ENCODE measurements at places on chromosomes 6 and 20.

DNA sequence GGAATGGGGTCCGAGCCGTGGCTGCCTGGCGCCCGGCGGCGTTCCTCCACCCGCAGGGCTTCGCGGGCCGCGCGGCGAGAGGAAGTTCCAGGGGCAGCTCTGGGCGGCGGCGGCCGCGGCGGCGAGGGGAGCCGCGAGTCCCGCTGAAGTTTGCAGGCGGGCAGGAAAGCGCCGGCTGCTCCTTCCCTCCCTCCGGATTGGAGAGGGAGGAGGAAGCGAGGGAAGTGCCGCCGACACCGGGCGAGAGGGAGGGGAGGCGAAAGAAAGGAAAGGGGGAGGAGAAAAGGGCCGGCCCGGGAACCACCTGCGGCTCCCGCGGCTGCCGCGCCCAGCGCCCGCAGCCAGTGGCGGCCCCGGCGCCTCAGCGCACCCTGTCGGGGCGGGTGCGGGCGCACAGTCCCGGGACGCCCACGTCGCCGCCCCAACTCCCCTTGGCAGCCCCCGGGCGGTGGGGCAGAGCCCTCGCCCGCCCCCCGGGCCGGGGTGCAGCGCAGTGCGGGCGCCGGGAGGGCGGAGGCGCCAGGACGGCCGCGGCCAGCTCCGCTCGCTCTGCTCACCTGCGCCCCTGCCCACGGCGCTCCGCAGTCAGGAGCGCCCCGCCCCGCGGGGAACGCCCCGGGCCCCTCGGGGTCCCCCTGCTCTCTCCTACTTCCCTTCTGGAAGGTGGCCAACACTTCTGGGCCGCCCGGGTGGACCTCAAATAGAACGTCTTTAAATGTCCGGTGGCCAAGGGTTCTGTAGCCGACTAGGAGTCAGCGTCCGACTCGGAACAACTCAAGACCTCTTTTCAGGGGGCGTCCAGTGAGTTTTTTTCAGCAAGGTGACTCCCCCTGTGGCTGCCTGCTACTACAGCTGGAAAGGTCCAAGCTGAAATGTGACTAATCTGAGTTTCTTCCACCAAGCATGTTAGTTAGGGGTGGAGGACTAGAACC, 80.3 kb upstream of the CCDC28A start:
- DNase-seq, result no peak

GRCh38 chr6:108751851-108752732, 96.1 kb upstream of the ARMC2 start:
- DNase-seq, result peak; percentile 22

DNA sequence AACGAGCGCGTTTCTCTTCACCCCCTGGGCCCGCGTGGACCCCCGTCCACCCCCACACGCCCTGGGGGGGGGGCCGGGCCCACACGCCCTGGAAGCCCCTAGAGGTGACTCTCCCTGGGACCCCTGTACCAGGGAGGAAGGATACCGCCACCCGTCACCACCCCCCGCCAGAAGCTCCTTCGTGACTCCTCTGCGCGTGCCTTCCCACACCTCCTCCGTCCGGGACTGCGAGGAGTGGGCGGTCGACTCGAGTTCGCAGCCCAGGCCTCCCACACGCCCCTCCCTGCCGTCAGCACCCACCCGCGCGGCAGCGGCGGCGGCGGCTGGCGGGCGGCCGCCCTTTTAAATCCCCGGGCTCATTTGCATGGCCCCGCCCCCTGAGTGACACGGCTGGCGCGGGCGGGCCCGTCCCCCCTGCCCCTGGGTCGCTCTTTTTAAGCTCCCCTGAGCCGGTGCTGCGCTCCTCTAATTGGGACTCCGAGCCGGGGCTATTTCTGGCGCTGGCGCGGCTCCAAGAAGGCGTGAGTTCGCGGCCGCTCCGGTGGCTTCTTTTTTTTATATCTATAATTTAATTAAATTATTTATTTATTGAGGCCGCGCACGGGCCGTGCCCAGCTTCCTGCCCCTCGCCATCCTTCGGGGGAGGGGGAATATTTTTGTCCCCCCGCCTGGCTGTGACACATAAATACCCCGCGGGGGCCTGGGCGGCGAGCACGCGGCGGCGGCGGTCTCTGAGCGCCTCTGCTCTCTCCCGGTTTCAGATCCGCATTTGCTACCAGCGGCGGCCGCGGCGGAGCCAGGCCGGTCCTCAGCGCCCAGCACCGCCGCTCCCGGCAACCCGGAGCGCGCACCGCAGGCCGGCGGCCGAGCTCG, at the start of gene HMGA1:
TSS of gene HMGA1 (plus strand) at position 431 of the 873 bp plus-strand sequence. CDS start 3,908 bp downstream, outside the sequence.
- peak; percentile 74 for DNase-seq

DNA sequence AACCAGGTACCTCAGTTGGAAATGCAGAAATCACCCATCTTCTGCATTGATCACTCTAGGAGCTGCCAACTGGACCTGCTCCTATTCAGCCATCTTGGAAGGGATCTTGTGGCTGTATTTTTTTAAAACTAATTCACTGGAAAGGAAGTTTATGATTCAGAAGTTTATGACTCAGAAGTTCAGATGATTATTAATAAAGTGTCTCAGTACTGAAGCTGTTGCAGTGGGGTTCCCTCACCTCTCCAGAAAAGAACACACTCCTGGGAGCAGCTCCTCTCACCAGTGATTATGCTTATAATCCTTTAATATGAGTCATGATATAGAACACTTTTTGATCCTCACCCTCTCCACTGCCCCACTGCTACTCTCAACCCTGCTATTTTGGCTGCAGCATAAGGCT, 291.2 kb upstream of the HS3ST5 start:
- DNase-seq, result no peak

GRCh38 chr20:20334489-20334888, 33.4 kb upstream of the INSM1 start:
- DNase-seq, result no peak

DNA sequence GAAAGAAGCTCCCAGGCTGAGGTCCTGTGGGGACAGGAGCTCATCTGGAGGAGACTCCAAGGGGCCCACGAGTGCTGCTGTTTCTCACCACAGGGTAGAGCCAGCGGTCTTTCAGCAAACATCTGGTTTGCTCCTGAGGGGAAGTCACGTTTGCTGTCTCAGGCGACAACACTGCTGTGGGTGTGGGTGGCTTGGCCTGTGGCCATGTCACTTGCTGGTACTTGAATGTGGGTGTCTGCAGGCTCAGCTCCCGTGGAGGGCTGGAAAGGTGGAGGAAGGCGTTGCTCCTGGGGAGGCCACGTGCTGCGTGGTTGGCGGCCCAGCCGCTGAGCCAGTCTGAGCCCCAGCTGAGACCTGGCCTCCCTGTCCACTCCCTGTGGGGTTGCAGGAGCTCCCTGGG, 52.8 kb upstream of the MPC1 start:
- no peak for DNase-seq

All from posterior cingulate gyrus (tissue), 11 donors.